G401 (cell line): ENCODE measurements at places on chromosomes 12 and 14. TPM values are rescaled to one million over a fixed set of nuclear protein-coding genes. Genes with fewer than 3 reads are reported as not detected.

Gene SFSWAP
- total RNA-seq = 21.4 and 23.7 TPM in 2 replicates

Gene OR4K13
- not detected in 2 replicates for total RNA-seq

- DNase-seq = no peak
These were observed 369.3 kb downstream of the ETNK1 start for GRCh38 chr12:22994316-22994675.

- DNase-seq = peak; percentile 87
These were observed 3.6 kb downstream of the SMARCD1 start for GRCh38 chr12:50088577-50089335.

Gene KRT8
- total RNA-seq = 3,912 and 3,929 TPM in 2 replicates

Gene VAMP1
- 7.6 and 9.3 TPM in 2 replicates for total RNA-seq

Gene SLC4A8
- total RNA-seq = 1.4 and 2.2 TPM in 2 replicates

- no peak for DNase-seq
These were observed 117.1 kb downstream of the NAV3 start for GRCh38 chr12:77947746-77948145.

DNA sequence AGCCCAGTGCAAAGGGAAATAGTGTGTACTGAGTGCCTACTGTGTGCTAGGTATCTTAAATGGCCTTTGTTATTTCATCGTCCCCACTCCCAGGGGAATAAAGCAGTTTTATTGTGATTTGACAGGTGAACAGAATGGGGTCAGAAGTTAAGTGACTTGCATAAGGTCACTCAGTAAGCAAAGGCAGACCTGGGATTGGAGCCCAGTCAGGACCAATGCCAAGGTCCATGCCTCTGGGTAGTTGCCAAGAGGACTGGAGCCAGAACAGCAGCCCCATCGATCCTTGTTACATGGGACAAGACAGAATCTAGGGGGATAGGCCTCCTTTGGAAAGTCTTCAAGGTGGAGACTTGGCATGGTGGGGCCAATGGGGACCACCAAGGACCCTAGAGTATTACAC, 227.4 kb upstream of the PWP1 start:
- no peak for DNase-seq

Gene SIRT4
- total RNA-seq = 2.9 and 4.6 TPM in 2 replicates

Gene PZP
- total RNA-seq = not detected in 2 replicates

GRCh38 chr12:83807871-83808270, 1104.7 kb downstream of the SLC6A15 start:
- DNase-seq = no peak

DNA sequence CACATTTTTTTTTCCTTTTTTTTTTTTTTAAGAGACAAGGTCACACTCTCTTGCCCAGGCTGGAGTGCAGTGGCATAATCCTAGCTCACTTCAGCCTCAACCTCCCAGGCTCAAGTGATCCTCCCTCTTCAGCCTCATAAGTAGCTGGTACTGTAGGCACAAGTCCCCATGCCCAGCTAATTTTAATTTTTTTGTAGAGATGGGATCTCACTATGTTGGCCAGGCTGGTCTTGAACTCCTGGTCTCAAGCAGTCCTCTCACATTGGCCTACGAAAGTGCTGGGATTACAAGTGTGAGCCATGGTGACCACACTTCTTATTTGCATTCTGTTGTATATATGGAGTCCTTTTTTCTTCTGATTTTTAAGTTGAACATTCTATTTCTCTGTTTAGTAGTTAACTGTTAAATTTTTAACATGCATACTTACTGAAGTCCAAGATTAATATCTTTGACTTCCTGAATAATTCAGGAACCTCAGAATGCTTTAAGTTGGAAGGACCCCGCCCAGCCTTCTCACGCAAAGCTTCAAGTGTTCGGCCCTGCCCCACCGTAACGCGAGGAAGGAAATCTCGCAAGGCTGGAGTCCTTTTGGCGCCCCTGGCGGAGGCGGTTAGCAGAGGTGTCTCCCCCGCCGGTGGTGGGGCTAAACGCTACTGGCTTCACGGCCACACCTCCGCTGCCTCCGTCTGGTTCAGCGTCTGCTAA, 21.6 kb downstream of the SPATS2 start:
- DNase-seq = no peak

Gene RNASE3
- total RNA-seq = not detected in 2 replicates

DNA sequence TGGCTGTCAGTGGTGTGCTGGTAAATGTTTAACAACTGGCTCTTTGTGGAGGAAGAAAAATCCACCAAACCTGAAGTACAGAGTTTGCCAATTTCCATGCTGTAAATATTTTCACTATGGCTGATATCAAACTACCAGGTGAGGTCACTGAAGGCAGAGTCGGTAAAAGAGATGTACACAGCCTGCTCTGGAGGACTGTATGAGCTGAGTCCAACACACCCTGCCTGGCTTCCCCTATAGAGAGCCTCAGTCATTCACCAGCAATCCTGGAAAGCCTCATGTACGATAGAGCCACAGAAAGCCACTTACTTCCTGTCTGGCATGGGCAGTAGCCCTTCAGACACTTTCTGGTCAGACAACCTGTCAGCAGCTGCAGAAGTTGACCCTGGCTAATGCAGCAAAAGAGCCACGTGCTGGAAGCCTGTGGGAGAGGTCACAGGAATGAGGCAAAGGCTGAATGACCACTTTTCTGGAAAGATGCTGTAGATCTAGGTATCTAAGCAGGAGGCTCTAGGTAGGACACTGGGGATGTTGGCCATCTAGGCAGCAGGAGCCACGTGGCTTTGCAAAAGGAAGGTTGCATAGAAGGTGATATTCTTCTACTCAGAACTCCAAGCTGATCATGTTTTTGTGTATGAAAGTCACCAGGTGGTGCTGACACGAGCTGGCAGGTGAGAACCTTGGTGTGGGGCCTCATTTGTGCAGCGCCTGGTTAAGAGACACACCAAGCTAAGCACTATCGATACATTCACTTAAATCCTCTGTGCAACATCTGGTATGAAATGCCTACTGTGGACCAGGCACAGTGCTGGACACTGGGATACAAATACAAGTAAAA, 553.9 kb downstream of the VRK1 start:
- DNase-seq = no peak

Gene GPR132
- 0.43 TPM in 1 of 2 replicates, not detected in the other for total RNA-seq

Gene BHLHE41
- 1.4 and 2.8 TPM in 2 replicates for total RNA-seq

DNA sequence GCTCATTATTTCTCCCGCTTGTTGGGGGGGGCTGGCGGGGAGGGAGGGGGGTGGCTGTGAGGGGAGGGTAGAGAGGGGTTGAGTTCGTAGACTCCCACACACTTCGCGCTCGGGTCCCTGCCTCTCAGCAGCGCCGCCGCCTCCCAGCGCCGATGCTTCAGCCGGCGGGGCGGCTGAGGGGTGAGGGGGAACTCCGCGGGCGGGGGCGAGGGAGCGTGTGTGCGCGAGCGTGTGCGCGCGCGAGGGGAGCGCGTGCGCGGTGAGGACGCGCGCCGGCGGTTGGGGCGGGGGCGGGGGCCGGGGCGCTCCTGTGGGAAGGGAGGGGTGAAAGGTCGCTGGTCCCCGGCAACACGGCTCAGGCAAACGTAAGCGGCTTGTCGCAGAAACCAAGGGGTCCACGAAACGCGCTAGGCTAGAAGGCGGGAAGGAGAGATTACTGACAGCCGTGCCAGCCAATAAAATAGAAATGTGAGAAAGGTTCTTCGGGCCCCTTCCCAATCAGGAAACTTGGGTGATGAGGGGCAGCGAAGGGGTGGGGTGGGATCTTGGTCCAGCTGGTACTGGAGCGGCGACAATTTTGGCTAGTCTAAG, 343 bp upstream of the NOVA1 start:
- peak; percentile 99 for DNase-seq

- DNase-seq = no peak
These were observed 115.1 kb upstream of the SLC38A2 start for GRCh38 chr12:46487567-46488131.

DNA sequence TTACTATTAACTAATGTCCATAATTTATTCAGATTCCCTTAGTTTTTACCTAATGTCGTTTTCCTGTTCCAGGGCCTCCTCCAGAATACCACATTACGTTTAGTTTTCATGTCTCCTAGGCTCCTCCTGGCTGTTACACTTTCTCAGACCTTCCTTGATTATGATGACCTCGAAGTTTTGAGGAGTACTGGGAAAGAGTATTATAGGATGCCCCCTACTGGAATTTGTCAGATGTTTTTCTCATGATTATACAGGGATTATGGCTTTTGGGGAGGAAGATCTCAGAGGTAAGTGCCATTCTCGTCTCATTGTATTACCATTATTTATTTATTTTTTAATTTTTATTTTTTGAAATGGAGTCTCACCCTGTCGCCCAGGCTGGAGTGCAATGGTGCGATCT, 17.7 kb upstream of the C1S start:
- peak; percentile 68 for DNase-seq

GRCh38 chr12:124720004-124720680, 143.5 kb downstream of the SCARB1 start:
- DNase-seq = no peak

GRCh38 chr12:1591034-1591433, 3.3 kb downstream of the FBXL14 start:
- peak; percentile 44 for DNase-seq

DNA sequence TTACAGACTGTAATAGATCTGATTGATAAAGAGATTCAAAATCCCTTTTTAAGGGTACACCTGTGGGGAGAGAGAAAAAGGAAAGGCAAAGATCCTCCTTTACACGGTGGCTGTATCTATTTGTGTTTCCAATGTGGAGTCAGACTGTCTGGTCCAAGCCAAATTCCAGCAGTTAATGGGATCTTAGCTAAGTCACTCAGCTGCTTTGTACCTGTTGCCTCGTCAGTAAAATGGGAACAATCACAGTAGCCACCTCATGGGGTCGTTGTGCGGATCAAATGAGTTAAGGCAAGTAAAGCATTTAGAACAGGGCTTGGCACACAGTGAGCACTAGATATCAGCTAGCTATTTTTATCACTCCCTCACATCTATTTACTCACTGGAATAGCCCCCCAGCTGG, 46.9 kb downstream of the EFCAB11 start:
- DNase-seq = no peak

Gene STYK1
- not detected in 2 replicates for total RNA-seq

DNA sequence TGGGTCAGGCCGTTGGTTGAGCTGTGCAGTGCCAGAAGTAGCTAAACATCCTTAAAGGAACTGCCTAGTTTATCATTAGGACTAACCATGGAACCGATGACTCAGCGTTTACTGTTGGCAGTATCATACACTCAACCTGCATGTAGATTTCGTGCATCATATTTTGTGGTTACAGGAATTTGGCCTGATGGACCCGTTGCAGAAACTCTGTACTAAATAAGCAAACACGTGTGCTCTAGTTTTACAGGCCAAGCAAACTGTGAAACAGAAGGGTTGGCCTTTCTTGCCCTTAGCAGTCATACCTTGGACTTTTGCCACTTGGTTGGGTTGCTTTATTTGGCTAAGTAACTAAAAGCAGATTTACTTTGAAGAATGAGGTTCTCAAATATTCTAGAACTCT, 35.6 kb downstream of the DGLUCY start:
- peak; percentile 76 for DNase-seq

DNA sequence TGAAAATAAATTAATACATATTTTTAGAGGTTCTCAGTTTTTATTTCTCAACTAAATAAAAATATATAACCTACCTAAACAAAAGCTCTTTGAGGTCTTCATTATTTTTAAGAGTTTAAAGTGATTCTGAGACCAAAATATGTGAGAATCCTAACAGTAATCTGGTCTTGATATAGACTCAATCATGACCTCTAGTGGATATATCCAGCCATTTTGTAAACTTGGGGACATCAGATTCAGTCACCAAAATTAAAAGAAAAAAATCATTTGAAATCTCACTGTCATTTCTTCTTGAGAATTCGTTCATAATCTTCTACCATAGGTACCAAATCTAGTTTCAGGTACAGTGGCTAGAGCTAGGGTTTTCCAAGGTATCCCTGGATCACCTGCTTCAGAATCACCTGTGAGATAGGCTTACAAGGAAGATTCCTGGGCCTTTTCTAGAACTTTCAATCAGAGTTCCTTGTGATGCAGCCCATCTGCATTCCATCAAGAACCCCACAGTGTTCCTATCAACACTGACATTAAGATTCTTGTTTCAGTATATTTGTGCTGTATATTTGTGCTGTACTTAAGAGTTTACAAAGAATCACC, 214.9 kb downstream of the ADAMTS20 start:
- no peak for DNase-seq

Gene DENND5B
- total RNA-seq = 6.1 and 13.0 TPM in 2 replicates

Gene WIF1
- 25.7 and 29.6 TPM in 2 replicates for total RNA-seq

DNA sequence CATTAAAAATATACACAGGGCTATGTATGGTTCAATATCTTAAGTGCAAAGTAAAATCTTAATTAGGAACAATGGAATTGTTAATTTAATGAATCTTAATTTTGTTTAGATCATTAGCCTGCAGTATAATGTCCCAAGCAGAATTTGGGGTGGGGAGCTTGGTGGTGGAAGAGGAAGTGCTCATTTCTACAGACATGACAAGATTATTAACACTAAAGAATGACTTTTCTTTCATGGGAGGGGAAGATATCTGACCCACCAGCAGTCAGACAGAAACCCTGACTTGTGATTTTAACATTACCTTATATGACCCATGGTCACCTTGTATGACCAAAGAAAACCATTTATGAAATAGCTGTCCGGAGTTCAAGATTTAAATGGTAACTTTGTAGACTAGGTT, 41.3 kb upstream of the HIF1A start:
- peak; percentile 32 for DNase-seq

Gene PAPLN
- total RNA-seq = not detected in 2 replicates

Gene GPR162
- 37.7 and 59.0 TPM in 2 replicates for total RNA-seq

GRCh38 chr14:100393906-100394732, 71.0 kb downstream of the SLC25A47 start:
- DNase-seq = no peak

Gene ING4
- 33.0 and 47.7 TPM in 2 replicates for total RNA-seq

Gene HOXC4
- 2.5 and 3.9 TPM in 2 replicates for total RNA-seq

Gene CBLN3
- total RNA-seq = 0.25 and 0.88 TPM in 2 replicates

DNA sequence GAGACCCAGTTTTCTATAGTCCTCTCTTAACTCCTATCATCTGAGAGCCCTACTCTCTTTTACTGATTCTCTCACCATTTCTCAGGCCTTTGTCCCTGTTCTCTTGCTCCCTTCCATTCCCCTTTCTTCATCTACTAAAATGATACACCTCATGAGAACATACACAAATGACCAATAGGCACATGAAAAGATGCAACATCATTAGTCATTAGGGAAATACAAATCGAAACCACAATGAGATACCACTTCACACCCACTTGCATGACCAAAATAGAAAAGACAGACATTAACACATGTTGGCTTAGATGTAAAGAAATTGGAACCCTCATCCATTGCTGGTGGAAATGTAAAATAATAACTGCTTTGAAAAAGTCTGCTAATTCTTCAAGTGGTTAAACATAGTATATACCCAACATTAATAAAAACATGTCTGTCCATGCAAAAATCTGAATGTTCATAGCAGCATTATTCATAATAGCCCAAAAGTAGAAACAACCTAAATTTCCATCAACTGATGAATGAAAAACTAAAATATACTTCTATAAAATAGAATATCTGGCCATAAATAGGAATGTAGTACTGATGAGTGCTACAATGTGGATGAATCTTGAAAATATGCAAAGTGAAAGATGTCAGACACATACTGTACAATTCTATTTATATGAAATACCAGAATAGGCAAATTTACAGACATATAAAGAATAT, 66.0 kb downstream of the DENND5B start:
- no peak for DNase-seq

GRCh38 chr12:115439008-115439601, 755.1 kb upstream of the TBX3 start:
- DNase-seq = no peak

Gene ST8SIA1
- total RNA-seq = not detected in 2 replicates

Gene RDH16
- total RNA-seq = not detected in 2 replicates
